ENCODE measurements at places on chromosomes 1 and 21.

GRCh38 chr1:159510229-159510541 is 25.6 kb downstream of the OR10J5 start:
- no peaks in the 10 kb centered on the region for H3K36me3 ChIP-seq
- H3K4me1 ChIP-seq: no peaks in the 10 kb centered on the region
- DNase-seq: no peak
- no peak overlapping the region for H3K4me3 ChIP-seq
- no peaks in the 10 kb centered on the region for H3K27me3 ChIP-seq

- H3K4me3 ChIP-seq: no peak overlapping the region
- H3K4me1 ChIP-seq: no peaks in the 10 kb centered on the region
- no peak for DNase-seq
- no peak overlapping the region for H3K27ac ChIP-seq
- no peaks in the 10 kb centered on the region for H3K27me3 ChIP-seq
- H3K36me3 ChIP-seq: no peaks in the 10 kb centered on the region
Measured at GRCh38 chr1:181397845-181398244, 85.5 kb upstream of the CACNA1E start.

GRCh38 chr21:27761623-27762022 is 794.7 kb upstream of the ADAMTS5 start:
- no peaks in the 10 kb centered on the region for H3K36me3 ChIP-seq
- no peaks in the 10 kb centered on the region for H3K4me1 ChIP-seq
- H3K4me3 ChIP-seq: no peak overlapping the region
- H3K27ac ChIP-seq: no peak overlapping the region
- DNase-seq: no peak
- no peaks in the 10 kb centered on the region for H3K27me3 ChIP-seq

DNA sequence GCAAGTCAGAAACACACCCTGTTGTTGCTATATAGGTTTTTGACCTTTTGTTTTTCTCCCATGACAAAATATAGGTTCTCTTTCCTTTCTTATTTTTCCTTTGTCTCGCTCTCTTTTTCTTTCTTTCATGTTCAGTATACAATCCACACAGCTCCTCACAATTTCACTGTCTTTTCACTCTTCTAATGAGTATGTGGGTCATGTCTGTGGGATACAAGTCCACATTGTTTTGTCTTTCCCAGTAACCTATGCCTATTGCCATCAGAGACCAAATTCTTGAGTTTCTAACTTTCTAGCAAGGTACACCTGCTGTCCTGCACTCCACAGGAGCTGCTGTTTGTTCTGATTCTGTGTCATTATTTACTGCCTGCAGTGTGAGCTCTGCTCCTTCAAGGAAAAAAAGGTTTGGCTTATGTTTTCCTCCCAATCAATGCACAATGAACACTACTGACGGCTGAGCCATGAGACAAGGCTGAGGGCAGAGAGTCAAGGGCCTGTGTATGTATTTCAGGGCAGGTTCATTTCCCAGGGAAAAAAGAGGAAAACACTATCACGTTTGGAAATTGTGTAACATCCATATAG is 453.8 kb downstream of the NEGR1 start:
- H3K4me1 ChIP-seq: no peaks in the 10 kb centered on the region
- no peak for DNase-seq
- no peak overlapping the region for H3K27ac ChIP-seq
- no peaks in the 10 kb centered on the region for H3K27me3 ChIP-seq

GRCh38 chr1:58933599-58933926 is 149.7 kb upstream of the JUN start:
- no peaks in the 10 kb centered on the region for H3K36me3 ChIP-seq
- DNase-seq: no peak
- no peak overlapping the region for H3K27ac ChIP-seq
- no peaks in the 10 kb centered on the region for H3K4me1 ChIP-seq

DNA sequence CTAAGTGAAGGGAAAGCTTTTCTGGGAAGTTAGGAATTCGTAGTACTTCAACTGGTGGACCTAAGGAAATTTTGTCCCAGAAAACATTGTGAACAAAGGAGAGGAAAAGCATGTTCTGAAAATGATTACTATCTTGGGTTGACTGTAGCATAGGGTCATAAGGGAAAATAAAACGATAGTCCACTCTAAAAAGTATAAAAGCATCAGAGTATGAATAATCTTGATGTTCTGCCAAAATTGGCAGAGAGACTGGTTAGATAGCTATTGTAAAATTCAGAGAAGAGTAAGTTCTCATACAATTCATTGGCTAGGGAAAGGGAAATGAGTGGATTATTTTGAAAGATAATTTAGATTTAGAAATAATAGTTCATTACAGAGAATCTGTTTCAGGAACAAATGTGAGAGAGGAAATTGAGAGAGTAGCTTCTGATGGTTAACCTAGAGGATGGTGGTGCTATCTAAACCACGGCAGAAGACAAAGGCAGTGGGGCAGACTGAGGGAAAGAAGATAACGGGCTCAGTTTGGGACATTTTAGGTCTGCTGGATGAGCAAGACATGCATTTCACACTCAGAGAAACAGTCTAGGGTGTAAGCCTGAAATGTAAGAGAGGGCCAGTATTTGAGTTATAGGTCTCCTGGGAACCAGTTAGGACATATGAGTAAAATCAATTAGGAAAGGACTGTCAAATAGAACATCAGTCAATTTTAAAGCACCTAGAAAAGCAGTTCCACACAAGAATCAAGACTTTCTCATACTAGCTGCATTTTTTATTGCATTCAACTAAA is 799.3 kb upstream of the CXADR start:
- no peaks in the 10 kb centered on the region for H3K36me3 ChIP-seq
- H3K4me3 ChIP-seq: no peak overlapping the region
- no peak overlapping the region for H3K27ac ChIP-seq
- no peak for DNase-seq
- no peaks in the 10 kb centered on the region for H3K27me3 ChIP-seq
- no peaks in the 10 kb centered on the region for H3K4me1 ChIP-seq

GRCh38 chr1:43067233-43067745 is 104.8 kb downstream of the EBNA1BP2 start:
- DNase-seq: no peak
- no peaks in the 10 kb centered on the region for H3K4me1 ChIP-seq
- no peaks in the 10 kb centered on the region for H3K27me3 ChIP-seq
- H3K27ac ChIP-seq: no peak overlapping the region
- H3K4me3 ChIP-seq: no peak overlapping the region
- no peaks in the 10 kb centered on the region for H3K36me3 ChIP-seq

DNA sequence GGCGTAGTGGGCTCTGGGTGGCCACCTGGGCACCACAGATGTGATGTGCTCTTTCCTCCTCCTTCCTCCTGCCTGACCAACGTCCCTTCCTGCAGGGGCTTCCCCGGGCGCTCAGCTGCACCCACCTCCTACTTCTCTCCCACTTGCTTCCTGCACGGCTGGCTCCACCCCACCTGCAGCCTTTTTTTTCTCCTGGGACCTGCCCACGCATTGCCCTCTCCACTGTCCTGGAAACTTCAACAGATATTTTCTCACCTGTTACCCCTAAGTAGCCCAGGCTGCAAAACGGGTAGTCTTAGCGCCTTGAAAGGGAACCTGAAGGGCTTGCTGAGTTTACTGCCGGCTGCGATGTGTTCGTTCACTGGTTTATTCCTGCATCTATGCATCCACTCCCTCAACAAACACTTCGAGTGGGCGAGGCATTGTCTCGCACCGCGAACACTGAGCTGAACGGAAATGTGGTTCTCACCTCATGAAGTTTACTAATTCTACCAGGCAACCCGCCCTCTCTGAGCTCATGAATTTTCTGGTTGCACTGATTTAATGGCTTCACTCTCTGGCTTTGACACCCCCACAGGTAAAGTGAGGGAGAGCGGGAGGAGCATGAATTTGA is 23.6 kb downstream of the ZBTB18 start:
- DNase-seq: no peak
- no peak overlapping the region for H3K4me3 ChIP-seq
- H3K27ac ChIP-seq: no peak overlapping the region
- no peaks in the 10 kb centered on the region for H3K27me3 ChIP-seq

DNA sequence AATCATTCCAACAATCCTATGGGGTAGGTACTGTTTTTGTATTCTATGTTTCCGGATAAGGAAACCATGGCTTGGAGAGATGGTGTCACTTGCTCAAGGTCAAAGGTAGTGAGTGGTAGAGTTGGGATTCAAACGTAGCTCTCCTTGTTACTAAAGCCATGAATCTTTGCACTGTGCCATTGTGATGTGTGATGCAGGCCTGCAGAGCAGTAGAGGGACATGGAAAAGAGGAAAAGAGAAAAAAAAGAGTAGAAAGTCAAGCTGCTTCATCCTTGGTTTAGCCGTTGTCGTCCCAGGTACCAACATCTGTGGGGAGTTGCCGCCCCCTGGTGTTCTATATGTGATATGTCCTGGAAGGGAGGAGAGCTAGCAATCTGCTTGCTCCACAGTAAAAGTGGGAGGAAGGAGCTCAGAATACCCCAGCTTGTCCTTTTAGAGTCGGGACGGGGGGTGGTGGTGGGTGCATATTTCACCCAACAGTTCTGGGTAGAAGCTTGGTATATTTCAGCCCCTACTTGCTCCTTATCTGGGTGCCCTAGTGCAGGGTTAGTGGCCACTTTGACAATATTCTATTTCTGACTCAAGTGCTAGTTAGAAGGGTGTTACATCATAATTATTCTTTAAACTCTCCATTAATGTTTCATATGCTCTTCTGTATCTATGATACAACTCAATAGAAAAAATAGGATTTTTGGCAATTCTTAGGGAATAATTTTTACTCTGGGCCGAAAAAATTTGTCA is 98.4 kb downstream of the EBNA1BP2 start:
- peak; percentile 73 for DNase-seq
- no peaks in the 10 kb centered on the region for H3K27me3 ChIP-seq
- H3K27ac ChIP-seq: no peak overlapping the region
- no peaks in the 10 kb centered on the region for H3K4me1 ChIP-seq
- H3K4me3 ChIP-seq: no peak overlapping the region

GRCh38 chr21:46215436-46216131 is 13.0 kb downstream of the LSS start:
- H3K36me3 ChIP-seq: no peaks in the 10 kb centered on the region
- no peak overlapping the region for H3K4me3 ChIP-seq
- DNase-seq: peak; percentile 42

GRCh38 chr1:18300376-18300775 is 180.4 kb upstream of the KLHDC7A start:
- H3K36me3 ChIP-seq: no peaks in the 10 kb centered on the region
- H3K4me1 ChIP-seq: no peaks in the 10 kb centered on the region
- no peak for DNase-seq

DNA sequence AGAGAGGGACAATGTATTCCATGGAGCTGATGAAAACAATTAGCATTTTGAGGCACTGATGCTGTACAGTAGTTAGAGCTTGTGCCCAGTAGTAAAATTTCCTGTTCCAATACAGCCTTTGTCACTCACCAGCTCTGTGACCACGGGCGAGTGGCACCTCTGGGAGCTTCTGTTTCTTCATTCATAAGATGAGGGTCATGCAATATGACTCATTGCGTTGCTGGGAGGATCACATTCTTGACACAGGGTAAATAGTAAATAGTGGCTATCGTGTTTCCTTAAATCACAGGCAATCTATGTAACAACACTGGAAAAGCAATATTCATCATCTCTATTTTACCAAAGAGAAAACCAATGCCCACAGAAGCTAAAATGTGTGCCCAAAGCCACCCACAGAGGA is 4.5 kb upstream of the LRRC52 start:
- H3K36me3 ChIP-seq: no peaks in the 10 kb centered on the region
- no peaks in the 10 kb centered on the region for H3K27me3 ChIP-seq
- no peak for DNase-seq
- no peak overlapping the region for H3K27ac ChIP-seq
- H3K4me3 ChIP-seq: no peak overlapping the region

GRCh38 chr1:41619511-41620364 is 135.3 kb upstream of the EDN2 start:
- no peaks in the 10 kb centered on the region for H3K36me3 ChIP-seq
- H3K4me1 ChIP-seq: no peaks in the 10 kb centered on the region
- DNase-seq: no peak
- H3K27me3 ChIP-seq: no peaks in the 10 kb centered on the region
- H3K27ac ChIP-seq: no peak overlapping the region
- H3K4me3 ChIP-seq: no peak overlapping the region

DNA sequence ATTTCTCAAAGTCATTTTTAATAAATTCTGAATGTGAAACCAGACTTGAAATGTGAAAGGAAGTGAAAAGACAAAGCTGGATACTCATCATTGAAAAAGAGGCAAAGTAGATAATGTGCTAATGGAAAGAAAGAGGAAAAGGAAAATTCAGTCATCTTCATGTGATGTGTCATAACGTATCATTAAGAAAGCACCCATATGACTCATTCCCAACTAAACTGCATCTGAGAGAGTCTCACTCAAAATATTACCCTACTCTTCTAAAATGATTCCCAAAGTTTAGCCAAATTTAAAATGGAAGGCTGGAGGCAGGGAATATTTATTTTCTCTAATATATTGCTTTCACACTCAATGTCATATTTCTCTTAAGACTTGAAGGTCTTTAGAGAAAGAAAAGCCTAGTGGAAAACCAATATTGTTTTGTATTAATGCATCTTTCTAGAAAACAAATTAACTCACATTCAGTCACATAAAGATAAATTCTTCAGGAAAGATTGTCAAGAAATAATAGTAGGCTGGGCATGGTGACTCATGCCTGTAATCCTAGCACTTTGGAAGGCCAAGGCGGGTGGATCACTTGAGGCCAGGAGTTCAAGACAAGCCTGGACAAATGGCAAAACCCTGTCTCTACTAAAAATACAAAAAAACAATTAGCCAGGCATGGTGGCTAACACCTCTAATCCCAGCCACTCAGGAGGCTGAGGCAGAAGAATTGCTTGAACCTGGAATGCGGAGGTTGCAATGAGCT is 129.9 kb downstream of the SLC30A10 start:
- H3K4me3 ChIP-seq: no peak overlapping the region
- no peaks in the 10 kb centered on the region for H3K27me3 ChIP-seq
- DNase-seq: no peak

- no peak overlapping the region for H3K27ac ChIP-seq
- no peaks in the 10 kb centered on the region for H3K36me3 ChIP-seq
- H3K27me3 ChIP-seq: no peaks in the 10 kb centered on the region
- no peaks in the 10 kb centered on the region for H3K4me1 ChIP-seq
- H3K4me3 ChIP-seq: no peak overlapping the region
- no peak for DNase-seq
Measured at GRCh38 chr1:1425753-1426495, 4.8 kb upstream of the ANKRD65 start.

DNA sequence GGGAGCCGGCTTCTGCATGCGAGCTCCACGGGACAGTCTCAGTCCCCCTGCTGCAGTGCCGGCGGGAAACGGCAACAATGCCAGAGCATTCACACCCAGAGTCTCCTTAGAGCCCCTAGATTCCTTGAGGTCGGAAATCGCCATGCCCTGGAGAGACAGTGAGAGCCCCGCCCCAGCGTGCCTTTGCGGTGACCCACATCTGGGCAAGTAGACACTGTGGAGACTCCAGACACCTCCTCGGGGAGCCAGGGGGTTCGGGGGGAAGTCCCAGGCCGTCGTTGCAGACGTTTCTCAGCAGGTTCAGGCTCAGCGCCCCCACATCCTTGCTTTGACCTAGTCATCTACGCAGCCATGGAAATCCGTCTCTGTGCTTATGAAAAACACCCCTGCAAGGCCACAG is 81.3 kb upstream of the ARHGEF16 start:
- no peak overlapping the region for H3K4me3 ChIP-seq
- H3K27me3 ChIP-seq: no peaks in the 10 kb centered on the region
- no peak for DNase-seq
- H3K36me3 ChIP-seq: no peaks in the 10 kb centered on the region
